Stimulated activated CD4-positive, alpha-beta T cell treated with anti-CD3 and anti-CD28 coated beads, TNF-alpha, amount 100 ng/mL, for 4 hours (primary cell): ENCODE measurements at places on chromosomes 16 and 17.

DNA sequence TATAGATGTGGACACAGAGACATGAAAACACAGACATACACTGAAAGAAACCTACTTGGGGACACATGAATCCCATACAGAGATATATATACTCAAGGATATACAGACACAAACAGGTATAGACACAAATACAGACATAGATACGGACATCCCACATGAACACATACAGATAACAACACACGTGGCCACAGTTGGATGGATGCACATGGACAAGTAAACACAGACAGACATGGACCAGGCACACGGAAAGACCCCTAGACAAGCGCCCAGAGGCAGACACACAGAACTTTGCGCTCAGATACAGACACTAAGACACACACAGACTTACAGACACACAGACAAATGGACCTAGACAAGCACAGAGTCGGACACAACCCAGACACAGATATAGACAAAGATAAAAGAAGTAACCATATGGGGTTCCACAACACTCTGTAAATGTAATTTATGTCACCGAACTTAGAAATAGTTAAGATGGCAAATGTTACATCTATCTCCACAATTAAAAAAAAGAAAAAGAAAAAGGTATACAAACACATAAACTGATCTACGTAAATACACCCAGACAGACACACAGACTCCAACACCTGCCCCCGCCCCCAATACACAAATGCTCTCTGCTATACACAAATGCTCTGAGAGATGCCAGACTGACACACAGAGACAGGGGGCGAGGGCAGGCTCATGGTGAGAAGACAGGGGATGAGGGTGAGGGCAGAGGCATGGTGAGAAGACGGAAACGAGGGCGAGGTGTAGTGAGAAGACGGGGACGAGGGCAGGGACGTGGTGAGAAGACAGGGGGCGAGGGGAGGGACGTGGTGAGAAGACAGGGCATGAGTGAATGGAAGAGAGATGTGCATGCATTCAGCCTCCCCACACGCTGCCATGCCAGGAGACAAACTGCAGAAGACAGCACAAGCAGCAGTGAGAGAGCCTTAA lies 118.3 kb downstream of the SMG6 start:
- no peak for DNase-seq

DNA sequence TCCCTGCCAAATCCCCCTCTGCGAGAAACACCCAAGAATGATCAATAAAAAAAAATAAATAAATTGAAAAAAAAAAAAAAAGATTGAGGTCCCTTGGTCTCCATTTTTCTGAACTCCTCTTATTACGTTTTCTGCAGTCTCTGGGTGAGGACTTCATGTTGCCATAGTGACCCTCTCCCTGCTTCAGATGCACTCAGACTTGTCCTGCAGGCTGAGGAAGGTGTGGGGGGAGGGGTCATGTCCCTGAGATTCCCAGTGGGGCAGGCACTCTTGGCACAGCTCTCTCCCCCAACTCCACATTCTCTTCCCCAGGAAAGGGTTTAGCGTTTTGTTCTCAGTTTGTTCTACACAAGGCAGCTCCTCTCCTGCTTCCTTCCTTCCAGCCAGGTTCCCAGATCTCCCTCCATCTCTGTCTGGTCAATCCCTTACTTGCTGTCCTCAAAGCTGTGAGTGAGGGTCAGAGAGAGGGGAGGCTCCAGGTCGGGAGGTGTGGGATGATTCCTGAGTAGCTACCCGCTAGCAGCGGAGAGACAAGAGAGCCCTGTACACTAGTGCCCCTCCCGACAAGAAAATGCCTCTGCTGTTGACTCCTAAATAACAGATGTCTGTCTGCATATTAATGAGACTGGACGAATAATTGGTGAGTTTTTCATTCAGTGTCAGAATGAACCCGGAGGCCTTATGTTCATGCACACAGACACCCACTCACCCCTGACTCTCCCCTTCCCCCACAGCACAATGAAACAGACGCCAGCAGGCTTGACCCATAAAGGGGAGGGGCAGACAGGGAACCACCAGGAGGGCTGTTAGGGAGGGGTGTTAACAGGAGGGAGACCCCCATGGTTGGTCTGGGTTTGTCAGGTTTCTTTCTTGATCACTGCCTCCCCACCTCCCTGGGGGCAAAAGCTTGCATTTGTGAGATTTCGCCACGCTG lies 9.2 kb downstream of the RND2 start:
- no peak for DNase-seq

DNA sequence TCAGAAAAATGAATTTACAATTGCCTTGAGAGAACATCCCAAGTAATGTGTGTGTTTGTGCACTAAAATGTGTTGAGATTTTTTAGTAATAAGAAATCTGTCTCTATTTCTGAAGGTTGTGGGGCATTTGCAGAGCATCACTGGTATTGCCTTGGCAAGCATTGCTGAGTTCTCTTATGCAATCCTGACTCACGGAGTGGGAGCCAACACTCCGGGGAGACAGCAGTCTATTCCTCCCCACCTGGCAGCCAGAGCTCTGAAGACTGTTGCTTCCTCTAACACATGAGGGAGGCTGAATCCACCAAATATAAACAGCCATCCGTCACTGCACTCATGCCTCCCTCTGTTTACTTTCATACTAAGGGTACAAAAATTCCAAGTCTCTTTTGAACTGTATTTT lies 10.6 kb downstream of the CNTD1 start:
- no peak for DNase-seq

DNA sequence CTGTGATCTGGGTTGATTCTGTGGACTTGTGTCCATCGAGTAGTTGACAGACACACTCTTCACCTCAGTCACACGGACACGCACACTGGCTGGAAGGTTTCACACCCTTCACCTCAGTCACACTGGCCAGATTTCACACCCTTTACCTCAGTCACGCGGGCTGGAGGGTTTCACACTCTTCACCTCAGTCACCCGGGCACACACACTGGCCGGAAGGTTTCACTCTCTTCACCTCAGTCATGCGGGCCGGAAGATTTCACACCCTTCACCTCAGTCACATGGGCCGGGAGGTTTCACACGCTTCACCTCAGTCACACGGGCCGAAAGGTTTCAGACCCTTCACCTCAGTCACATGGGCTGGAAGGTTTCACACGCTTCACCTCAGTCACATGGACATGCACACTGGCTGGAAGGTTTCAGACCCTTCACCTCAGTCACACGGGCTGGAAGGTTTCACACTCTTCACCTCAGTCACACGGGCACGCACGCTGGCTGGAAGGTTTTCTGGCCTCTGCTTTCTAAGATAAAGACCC lies 96.2 kb downstream of the PGS1 start:
- DNase-seq: no peak

DNA sequence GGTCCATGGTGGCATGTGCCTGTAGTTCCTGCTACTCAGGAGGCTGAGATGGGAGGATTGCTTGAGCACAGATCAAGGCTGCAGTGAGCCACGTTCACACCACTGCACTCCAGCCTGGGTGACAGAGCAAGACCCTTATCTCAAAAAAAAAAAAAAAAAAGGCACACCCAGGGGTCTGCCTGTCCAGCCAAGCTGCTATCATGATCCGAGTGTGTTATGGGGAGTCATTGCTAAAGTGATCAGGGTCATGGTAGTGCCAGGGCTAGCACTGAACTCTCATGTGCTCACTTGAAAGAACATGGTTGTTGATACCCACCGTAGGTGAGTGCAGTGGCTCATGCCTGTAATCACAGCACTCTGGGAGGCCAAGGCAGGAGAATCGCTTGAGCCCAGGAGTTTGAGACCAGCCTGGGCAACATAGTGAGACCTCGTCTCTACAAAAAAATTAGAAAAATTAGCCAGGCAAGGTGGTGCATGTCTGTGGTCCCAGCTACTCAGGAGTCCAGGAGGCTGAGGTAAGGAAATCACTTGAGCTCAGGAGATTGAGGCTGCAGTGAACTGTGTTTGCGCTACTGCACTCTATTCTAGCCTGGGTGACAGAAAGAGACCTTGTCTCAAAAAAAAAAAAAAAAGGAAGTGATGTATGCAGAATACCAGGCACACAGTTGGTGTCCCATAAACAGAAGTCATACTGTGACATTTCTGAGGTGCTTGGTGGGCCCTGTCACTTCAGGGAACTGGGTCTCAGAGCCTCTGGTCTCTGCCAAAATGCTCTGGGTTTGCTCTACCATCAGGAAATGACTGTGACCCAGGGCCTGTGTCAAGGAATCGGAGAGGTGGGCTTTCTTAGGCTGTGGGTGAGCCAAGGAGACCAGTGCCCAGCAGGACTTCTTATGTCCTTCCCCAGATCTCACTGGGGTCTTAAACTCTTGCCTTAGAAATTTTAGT lies 2.2 kb downstream of the PRM1 start:
- DNase-seq: no peak

DNA sequence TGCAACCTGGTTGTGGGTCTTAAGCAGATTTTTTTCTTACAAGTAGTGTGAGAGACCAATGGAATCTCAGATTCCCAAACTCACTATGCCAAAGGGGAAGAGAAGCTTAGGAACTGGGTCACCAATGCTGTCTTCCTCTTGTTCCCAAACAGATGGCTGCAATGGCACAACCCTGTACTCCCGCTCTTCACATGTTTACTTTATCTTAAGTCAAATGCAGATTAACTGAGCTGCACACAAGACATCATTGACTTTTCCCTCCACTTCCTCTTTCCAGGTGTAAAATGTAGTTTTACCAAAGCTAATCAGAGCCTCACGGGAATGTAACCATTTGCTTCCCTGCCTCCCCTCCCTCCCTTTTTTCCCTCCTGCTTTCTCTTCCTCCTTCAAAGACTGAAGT lies 14.4 kb upstream of the CD300E start:
- no peak for DNase-seq

DNA sequence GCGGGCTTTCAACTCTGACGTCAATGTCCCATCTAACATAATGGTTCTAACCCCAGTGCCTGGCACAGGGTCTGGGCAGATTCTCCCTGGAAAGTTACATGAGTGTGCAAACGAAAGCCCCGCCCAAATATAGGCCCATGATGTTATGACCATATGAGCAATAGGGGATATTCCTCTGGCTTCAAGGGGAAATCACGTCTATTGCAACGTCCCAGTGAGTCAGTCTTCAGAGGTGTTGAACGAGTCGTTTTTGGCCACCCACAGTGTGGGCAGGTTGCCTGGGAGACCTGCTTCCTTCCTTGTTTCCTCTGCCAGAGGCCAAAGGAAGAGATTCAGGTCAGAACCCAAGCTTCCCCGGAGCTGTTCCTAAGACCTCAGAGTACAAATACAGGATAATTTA lies 30.3 kb downstream of the PIK3R5 start:
- DNase-seq: no peak

DNA sequence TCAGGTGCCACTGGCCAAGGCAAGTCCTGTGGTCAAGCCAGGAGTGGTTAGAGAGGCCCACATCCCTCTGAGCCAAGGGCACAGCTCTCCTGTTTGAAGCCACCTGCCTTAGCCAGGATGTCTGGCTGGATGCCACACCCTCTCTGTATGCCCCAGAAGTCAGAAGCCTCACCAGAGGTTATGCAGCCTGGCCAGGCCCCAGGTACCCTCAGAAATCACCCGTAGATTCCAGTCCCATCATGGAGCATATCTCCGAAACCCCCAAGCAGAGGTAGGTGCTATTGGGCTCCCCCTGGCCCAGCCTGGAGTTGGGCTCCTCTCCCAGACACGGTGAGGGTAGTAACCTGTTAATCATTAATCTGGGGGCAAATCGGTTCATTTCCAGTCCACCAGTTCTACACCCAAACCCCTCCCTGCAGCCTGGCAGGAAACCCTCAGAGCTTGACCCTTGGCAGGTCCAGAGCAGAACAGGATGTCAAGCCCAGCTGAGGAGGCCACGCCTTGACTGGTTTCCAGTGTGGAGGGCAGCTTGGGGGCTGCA lies 60.6 kb upstream of the TMEM97 start:
- DNase-seq: no peak

GRCh38 chr17:2172999-2173398 lies 118.1 kb downstream of the HIC1 start:
- no peak for DNase-seq

DNA sequence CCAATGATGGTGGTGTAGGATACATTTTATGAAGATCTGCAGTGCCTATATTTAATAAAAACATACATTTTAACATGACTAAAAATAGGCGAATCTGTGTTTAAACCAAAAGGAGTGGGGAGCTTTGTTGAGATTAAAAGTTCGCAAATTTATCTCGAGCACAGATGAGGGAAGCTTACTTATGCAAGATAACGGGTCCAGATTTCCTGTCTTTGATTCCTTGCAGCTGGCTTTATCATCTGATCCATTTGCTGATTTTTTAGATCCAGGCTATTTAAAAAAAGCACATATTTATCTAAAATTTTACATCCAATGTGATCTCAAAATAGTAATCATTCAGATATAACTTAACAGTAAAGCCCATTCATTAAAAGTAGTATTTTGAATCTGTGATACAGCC lies 57.0 kb upstream of the INTS2 start:
- no peak for DNase-seq

GRCh38 chr16:26281381-26282110 lies 589.8 kb downstream of the HS3ST4 start:
- no peak for DNase-seq

- DNase-seq: no peak
Measured at GRCh38 chr16:16015849-16016248, 66.4 kb downstream of the ABCC1 start.

DNA sequence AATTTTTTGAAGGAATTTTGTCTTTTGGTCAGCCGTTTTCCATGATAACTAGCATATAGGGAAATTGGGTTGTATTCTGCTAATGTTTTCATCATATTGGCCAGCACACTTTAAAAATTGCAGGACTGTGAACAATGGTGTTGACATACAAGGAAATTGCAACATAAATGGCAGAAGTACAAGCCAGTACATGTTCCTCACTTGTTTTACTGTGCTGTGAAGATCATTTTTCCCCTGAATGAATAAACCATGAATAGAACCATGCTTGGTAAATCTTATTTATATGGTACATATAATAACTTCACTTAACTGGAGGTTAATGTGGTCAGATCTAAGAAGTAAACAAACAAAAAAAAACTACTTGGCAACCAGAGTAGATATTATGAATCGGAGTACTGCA lies 22.8 kb downstream of the OMG start:
- no peak for DNase-seq

- DNase-seq: no peak
Measured at GRCh38 chr16:9850817-9851216, 331.4 kb downstream of the GRIN2A start.

DNA sequence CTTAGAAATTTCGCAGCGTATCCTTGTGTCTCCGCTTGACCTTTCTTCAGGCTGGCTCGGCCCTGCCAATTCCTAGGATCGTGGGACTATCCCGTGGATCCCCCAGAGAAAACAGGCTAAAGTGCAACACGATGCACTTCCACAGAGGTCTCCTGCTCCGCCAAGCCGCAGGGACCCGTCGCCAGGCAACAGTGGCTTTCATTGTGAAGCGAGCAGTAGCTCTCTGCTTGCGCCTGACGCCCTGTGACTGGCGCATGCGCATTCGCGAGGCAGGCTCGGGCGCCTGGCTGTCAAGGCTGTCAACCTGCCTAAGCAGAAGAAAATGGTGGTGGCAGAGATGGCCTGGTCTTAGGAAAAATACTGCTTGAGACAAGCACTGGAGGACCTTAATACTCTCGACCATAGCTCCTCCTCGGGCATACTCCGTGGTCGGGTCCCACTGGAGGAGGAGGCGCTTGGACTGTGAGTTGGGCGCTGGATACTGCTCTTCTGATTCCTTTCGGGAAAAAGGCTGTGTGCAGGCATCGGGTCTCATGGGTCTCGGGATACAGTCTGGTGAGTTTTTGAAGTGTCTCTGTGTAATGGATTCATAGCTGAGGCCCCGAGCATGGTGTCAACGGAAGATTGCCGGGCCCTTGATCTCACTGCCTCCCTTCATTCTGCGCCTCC lies 2336.1 kb downstream of the TP53TG3F start:
- DNase-seq: no peak
